ENCODE measurements at places on chromosomes 3 and 15.

- no peak for DNase-seq
Measured at GRCh38 chr3:58572634-58573230, 4.5 kb downstream of the FAM107A start.

GRCh38 chr15:71294911-71295602 lies 179.8 kb downstream of the THSD4 start:
- peak; percentile 74 for DNase-seq

DNA sequence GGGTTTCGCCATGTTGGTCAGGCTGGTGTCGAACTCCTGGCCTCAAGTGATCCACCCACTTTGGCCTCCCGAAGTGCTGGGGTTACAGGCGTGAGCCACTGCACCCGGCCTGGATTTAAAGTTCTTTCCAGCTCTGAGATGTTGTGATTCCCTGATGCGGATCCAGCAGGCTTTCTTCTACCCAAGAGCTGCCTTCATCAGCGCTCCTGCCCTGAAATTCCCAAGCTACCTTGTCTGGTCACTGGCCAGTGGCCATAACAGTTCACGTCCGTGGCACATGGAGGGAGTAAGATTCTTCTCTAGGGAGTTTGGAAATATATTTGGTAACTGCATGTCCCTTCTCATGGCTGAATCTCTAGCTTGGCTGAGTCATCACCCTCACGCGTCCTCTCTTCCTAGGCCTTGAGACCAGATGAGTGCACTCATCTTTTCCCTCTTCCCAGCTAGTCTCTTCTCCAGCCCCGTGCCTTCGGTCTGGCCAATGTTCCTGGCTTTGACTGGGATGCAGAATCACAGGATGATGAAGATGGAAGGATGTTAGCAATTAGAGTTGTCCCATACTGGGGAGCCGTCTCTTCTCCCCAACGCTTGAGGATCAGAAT lies 29.8 kb upstream of the APOD start:
- no peak for DNase-seq

GRCh38 chr3:11415099-11415498 lies 142.9 kb downstream of the ATG7 start:
- DNase-seq: no peak

DNA sequence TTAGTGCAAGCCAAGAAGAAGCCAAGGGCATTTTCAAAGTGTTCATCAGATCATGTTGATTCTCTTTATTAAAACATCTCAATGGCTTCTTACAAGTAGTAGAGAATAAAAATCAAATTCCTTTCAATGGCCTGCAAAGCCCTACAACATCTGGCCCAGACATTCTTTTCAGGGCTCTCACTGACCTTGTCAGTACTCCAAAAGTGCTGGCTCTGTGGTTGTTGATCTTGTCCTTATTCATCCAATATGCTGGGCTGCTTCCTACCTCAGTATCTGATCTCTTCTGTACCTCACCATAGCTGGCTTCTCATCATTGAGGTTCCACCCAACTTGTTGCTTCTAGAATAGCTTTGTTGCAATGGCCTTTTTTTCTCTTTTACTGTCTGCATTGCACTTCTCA lies 74.0 kb upstream of the SAMMSON start:
- DNase-seq: no peak

- no peak for DNase-seq
Measured at GRCh38 chr3:81643721-81644120, 117.7 kb downstream of the GBE1 start.

Measured in T1000 (cell line).